ENCODE measurements at places on chromosomes 7 and 10.

- no peak for DNase-seq
Observed at GRCh38 chr7:47683485-47683898, 101.6 kb upstream of the TNS3 start.

DNA sequence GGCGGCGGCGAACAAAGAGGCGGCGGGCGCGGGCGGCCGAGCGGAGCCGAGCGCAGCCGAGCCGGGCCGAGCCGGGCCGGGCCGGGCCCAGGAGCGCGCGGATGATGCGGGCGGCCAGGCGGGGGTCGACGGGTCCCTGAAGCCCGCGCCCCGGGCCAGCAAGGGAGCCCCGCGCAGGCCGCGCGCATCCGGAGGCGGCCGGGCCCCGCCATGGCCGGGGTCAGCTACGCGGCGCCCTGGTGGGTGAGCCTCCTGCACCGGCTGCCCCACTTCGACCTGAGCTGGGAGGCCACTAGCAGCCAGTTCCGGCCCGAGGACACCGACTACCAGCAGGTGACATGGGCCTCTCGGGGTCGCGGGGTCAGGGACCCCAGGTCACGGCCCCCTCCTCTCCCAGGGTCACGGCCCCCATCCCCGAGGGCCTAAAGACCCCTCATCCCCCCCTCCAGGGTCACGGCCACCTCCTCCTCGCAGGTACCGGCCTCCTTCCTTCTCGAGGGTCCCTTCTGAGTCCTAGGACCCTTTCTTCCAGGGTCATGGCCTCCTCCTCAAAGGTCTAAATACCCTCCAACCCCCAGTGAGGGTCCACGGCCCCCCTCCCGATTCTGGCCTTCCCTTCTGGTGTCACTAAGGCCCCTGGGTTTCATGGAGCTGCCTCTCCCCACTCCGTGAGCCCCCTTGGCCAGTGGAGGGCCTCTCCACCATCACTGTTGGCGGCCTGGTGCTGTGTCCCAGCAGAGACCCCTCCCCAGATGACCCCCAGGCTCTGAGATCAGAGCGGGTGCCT, at the start of gene TTYH3:
Gene TTYH3 (plus strand): TSS at position 41 of the 787 bp plus-strand sequence. CDS start 170 bp downstream, at position 211.
- DNase-seq = no peak

GRCh38 chr10:93701866-93702209, 554 bp downstream of the FRA10AC1 start:
- DNase-seq = no peak

DNA sequence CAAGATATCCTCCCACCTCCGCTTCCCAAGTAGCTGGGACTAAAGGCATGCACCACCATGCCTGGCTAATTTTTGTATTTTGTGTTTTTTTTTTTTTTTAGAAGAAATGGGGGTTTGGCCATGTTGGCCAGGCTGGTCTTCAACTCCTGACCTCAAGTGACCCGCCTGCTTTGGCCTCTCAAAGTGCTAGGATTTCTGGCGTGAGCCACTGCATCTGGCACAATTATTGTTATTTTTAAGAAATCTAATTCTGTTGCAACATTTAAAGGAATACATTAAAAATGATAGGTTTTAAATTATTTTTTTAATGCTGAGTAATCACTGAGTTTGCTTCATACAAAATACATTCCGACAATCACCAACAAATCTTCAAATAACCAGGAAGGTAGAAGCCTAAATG, 178.1 kb upstream of the SEMA3E start:
- DNase-seq = no peak

GRCh38 chr7:22727714-22728035, 675 bp downstream of the IL6 start:
- DNase-seq = no peak

DNA sequence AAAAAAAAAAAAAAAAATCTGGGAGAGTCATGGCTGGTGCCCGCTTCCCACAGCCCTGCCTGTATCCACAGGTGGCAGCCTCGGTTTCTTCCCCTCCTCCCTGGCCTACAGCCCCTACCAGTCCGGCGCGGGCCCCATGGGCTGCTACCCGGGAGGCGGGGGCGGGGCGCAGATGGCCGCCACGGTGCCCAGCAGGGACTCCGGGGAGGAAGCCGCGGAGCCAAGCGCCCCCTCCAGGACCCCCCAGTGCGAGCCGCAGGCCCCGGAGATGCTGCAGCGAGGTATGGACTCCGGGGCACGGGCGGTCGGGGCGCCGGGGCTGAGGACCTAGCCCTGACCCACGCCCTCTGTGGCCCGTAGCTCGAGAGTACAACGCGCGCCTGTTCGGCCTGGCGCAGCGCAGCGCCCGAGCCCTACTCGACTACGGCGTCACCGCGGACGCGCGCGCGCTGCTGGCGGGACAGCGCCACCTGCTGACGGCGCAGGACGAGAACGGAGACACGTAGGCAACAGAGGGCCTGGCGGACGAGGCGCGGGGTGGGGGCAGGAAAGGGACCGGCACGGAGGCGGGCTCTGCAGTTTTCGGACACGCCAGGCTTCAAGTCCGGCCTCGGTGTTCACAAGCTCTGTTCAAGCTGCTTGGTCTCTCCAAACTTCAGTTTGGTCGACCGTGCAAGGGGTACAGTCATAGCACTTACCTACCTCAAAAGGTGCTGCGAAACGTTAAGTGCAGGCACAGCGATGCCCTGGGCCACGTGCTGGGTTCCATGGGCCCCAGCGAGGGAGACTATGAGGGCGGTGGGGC, 3.9 kb downstream of the NFKB2 start:
- peak; percentile 90 for DNase-seq

GRCh38 chr7:26151953-26152781, at the start of gene NFE2L3:
NFE2L3 (plus strand) TSS chr7:26152198; CDS start chr7:26152499, 301 bp downstream.
- peak; percentile 88 for DNase-seq

- DNase-seq = no peak
Observed at GRCh38 chr7:148118371-148118770, 472.2 kb upstream of the C7orf33 start.

DNA sequence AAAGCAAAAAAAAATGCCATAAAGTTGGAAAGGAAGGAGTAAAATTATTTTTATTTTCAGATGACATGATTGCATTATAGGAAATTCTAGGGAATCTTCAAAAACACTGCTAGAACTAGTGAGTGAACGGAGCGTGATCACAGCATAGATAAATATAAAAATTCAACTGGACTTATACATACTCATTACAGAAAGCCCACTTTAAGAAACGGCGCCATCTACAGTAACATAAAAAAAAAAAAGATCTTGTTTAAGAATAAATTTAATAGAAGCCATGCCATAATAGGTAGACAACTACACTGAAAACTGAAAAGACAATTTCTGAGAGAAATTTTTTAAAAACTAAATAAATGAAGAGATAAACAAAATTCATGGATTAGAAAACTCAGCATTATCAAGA, 623.1 kb upstream of the MGMT start:
- DNase-seq = no peak

- no peak for DNase-seq
Observed at GRCh38 chr7:54689394-54690049, 69.5 kb downstream of the SEC61G start.

- no peak for DNase-seq
Observed at GRCh38 chr10:62626817-62627216, 177.7 kb upstream of the ADO start.

DNA sequence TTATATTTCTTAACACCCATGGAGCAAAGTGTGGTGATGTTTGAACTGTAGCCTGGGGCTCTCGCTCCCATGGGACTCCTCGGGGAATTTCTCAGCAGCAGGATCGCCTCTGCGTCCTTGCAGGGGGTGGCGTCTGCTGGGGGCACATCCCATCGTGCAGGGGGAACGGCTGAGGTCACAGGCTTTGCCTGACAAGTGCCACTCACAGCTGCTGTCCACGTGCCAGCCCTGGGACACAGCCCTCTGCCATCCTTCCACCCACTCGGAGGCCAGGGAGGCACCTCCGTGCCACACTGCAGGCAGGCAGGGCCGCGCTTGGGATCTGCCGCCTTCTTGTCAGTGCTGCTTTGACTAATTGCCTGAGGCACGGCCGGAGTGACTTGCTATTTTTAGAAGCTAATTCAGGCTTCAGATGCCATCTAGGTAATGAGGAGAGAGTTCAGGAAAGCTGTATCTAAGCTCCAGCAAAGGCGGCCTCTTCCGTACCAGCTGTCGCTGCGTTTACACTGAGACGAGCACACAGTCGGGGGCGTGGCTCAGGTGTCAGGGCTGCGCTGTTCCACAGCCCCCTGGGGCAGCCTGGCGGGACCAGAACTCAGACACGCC, 45.7 kb downstream of the PITRM1 start:
- no peak for DNase-seq

DNA sequence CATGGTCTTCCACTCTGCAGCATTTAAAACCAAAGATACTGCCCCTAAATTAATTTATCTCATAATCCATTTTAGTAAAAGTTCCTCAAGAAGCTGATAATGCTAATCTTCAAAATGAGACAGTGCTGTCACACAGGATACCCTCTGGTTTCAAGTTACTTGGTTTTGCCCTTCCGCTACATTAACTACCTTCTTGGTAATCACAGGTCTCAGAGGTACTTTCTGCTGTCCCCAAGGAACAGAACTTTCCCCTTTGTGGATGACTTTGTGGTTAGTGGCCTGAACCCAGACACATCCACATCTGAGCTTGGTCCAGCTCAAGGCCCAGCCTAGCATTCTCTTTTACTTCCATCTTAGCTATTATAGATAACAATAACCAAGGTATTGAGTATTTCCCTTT, 88.8 kb upstream of the TMEM26 start:
- no peak for DNase-seq

GRCh38 chr10:89217057-89217990, 10.2 kb upstream of the CH25H start:
- peak; percentile 51 for DNase-seq

DNA sequence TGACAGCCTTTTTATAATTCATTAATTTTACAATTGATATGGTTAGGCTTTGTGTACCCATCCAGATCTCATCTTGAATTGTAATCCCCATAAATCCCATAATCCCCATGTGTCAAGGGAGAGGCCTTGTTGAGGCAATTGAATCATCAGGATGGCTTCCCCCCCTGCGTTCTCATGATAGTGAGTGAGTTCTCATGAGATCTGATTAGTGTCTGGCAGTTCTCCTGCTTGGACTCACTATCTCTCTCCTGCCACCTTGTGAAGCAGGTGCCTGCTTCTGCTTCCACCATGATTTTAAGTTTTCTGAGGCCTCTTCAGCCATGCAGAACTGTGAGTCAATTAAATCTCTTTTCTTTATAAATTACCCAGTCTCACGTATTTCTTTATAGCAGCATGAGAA, 165.7 kb upstream of the GNAI1 start:
- no peak for DNase-seq

- DNase-seq = no peak
Observed at GRCh38 chr10:52918714-52919305, 146.2 kb upstream of the MBL2 start.

GRCh38 chr10:63480237-63480636, 14.5 kb upstream of the JMJD1C start:
- no peak for DNase-seq

DNA sequence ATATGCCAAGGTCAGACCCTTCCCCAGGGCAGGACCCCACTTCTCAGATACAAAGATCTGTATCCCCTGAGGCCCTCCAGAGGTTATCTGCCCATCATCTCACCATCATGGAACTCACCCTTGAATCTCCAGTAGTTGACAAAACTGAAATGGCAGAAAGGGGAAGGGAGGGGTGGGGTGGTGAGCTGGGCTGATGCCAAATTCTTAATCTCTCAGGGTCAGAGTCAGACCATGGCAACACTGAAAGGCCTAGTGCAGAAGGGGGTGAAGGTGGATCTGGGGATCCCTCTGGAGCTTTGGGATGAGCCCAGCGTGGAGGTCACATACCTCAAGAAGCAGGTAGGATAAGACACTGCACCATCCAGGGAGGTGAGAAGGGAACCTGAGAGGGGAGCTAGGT, 3.1 kb downstream of the CNPY4 start:
- DNase-seq = no peak

DNA sequence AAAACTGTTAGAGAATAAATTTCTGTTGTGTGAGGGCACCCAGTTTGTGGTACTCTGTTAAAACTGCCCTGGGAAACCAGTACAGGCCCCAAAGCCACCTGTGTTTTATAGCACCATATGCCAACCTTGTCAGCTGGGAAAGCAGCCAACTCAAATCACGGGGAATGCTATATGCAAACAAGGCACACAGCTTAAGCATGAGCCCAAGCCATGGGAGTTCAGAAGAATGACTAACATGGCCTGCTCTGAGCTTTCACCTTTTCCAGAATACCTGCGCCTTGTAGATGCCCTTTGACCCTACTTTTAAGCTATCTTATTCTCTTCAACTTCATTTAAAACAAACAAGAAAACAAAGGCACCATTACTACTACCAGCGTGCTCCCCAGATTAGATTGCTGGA, 5.5 kb upstream of the SLC25A13 start:
- no peak for DNase-seq

DNA sequence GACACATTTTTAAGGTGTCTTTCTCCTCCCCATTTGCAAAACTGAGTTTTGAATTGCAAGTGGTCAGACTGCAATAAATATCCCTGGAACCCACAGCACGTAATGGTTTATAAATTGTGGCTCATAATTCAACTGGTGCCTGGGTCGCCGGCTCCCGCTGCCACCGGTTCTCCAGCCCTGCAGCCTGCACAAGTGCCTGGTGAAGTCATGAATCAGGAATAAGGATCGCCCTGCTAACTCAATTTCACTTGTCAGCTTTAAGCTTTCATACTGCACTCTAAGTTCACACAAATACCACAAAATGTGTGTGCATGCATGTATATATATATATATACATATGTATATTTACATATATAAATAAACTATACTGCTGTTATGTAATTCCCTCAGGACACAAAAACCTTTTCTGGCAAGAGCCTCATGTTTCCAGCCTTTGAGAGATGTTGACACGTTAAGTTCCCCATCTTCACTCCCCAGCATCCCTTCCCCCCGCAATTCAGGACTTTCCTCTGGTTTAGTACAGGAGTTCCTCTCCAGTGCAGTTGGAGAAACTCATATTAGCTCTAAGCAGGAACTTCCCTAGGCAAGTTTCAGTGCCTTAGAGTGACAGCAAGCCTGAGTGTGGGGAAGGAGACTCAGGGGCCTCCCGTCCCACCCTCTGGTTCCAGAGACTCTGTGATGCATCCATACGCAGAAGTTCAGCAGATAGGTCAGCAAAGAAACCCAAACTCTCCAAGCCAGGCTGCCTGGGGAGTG, 129.2 kb upstream of the UNC5B start:
- peak; percentile 3 for DNase-seq

- no peak for DNase-seq
Observed at GRCh38 chr7:25619963-25620799, 391.9 kb upstream of the NPVF start.

DNA sequence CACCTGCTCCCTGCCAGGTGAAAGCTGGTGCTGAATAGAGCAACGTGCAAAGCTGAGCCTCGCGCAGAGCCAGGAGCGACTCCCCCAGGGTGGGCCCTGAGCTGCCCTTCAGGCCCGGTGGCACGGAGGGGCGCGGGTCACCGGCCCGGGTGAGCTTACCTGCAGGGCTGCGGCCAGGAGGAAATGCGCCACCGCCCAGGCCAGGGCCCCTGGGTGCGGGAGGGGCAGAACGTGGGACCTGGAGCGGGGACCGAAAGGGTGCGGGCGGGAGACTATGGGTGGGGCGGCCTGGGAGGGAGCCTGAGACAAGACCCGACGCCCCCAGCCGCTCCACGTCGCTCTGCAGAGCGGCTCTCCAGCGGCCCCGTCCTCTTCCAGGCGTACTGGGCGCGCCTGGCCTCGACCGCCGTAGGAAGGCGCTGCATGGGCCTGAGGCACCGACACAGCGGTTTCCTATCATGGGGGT, 122.1 kb downstream of the BTAF1 start:
- no peak for DNase-seq
